ENCODE measurements at places on chromosomes 5 and 9.

- no peak for DNase-seq
Observed at GRCh38 chr9:118701985-118702384, 667.2 kb downstream of the BRINP1 start.

DNA sequence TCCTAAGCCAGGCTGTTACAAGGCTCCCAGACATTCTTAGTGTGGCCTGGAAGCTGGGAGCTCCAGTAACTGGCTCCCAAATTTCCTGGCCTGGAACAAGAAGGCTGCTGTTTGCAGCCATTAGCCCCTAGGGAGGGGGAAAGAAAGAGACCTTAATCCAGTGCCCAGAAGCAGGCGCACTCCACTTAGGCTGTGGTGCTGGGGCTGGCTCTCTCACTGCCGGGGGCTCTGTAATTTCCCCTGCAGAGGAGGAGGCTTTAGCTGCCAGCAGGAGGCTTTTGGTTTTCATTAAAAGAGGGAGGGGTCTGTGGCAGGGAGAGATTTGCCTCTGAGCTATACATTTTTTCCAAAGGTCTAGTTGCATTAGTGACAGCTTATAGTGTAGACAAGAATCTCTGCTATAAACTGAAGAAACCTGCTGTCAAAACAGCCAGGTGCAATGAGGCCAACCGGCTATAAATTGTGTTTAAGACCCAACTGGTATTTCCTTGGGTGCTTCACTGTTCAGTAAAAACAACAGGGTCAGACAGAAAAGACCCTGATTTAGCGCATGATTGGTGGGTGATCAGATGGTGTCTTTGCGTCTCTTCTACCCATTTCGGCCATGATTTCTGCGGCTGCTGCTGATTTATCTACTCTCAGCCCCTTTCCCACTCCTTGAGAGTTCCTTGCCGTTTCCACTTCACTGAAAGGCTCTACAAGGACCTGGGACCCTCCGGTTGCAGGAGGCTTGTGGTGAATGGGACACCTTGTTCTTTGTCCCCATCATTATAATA is 254.6 kb downstream of the AOPEP start:
- no peak for DNase-seq

DNA sequence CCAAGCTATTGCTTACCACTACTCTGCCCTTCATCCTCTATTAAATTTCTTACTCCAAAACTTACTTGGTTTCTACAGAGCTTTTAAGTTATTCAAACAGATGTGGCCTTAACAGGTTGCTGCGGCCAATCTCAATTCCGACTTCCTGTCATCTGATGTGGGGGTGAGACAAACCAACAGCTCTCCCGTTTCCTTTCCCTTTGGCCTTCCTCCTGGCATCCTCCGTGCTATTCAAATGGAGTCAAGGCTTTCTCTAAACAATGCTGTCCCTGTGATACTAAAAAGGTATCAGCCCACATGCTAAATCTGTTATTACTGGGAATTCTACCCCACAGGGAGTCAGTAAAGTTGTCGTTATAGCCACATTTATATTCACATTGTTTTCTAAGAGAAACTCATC is 11.8 kb downstream of the RBM18 start:
- DNase-seq: no peak

GRCh38 chr5:110836851-110837250 is 98.0 kb downstream of the SLC25A46 start:
- no peak for DNase-seq

DNA sequence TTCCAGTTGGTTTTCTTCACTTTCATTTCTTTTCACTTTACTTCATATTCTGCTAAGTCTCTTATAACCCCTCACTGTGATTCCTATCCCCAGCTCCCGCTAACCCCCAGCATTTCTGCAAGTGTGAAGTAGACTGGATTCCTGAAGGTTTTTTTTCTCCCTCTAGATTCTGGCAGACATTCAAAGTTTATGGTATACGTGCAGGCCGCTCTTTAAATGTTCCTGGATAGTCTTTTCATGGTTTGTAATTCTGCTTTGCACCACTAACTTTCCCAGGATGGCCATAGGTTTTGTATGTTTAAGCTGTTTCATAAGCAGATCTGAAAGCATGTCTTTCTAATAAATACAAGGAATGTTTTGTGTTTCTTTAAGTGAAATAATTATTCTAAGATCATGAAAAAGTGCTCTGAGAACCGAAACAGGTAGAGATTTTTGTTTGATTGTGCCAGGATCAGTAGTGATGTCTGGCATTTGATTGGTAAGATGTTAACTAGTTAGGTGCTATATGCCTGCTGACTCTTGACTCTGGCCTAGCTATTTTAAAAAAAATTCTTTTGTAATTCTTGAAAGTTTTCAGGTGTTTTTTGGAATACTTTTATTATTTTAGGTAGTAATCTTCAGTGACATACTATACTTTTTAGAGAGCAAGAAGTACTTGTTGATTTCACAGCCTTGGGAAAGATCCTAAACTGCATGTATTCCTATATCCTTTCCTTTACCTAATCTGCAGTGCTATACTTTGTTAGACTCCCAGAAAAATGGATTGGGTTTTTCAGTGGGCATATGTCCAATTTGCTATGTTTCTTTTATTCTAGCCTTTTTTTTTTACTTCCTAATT is 29.7 kb downstream of the CNOT6 start:
- no peak for DNase-seq

- DNase-seq: no peak
Observed at GRCh38 chr5:38249812-38250211, 8.5 kb upstream of the EGFLAM start.

DNA sequence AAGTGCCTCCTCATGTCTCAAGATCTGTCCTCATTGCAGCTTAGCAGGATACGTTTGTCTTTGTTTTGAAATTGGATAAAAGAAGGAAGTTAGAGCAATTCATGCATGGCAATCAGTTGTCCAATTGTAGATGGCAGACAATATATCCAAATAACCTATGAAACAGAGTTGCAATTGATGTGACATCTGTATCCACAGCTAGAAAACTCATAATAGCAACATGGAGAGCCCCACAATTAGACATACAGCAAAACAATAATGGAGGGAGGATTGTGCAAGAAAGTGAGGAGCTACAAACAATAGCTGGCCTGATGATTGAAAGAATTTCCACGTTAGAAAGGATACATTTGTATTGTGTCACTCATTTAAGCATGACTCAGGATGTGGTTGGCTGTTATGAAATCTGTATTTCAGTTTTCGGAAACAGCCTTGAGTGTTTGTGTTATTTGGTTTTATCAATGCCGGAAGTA is 132.0 kb downstream of the FAM174A start:
- no peak for DNase-seq

DNA sequence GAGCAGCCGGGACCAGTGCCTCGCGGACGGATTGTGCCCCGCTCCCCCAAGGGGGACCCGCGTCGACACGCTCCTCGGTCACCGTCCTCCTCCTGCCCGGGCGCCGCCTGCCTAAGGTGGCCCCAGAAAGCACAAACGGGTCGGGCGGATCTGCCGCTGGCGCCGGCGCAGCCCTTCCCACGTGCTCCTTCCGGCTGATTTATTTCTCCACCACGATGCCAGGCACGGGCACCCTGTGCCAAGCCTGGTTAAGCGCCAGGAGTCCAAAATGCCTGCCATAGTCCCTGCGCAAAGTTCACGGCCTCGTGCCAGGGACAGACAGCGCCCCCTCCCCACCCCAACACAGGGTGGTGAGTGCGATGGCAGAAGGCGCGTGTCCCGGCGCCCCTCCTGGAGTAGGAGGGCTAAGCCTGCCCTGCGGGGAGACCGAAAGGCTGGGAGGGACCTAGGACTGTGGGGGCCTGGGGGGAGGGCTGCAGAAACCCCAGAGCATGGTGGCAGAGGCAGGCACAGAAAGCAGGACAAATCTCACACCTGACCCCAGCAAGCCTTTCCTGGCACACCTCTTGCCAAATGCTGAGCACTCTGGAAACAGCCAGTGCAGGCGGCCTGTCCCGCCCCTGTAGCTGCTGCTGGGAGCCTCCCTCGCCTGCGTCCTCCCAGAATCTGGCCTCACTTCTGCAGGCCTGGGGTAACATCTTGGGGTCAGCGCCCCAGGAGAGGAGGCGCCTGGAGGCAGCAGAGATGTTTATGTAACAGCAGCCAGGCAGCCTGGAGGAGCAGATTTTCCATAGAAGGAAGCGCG is 1.1 kb upstream of the NOTCH1 start:
- peak; percentile 45 for DNase-seq

DNA sequence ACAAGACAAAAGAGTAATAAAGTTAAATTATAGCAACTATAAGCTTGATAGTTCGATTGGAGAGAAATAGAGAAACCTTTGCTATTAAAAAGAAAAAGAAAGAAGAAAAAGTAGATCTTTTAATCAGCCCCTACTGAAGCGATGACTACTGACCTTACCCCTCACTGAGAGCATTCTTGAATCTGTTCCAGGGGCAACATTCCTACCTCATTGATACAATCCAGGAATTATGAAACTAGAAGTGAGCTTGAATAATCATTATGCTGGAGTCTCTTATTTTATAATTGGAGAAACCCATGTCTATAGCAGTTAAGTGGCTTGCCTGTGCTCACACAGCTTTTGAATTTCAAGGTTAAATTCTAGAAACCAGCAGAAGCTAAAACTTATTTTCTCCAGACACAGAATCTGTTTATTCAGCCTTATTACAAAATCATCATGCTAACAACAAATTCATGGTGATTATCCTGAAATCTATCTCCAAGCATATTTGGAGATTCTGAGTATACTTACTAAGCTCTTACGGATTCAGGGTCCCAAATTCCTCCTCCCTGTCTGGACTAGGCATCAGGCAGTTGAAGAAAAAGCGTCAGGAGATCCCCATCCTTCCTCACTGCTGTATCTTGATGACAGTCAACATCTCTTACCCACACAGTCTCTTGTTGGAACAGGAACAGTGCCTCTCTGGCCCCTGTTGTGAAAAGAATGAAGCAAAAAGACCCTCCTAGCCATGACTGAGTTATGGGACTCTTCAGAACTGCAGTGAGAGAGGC is 547.6 kb upstream of the WWC1 start:
- no peak for DNase-seq

DNA sequence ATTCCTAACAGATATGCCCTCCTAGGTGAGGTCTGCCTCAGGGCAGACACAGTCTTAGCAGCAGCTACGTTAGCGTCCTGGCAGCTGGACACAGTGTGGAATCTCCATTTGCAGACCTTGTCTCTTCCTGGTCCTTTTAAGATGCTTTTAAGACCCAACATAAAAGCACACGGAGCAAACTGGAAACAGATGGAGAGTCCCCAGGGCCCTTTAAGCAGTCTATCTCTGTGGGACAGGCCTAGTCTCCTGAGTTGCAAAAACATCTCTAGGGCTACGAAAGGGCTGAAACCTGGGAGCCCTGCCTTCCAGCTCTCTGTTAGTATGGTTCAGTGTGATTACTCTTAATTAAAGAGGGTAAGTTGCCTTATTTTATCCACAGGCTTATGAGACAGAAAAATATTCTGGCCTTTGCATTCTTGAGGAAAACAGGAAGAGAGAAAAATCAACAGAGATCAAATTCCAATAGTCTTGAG is 66.0 kb upstream of the GNA14 start:
- no peak for DNase-seq

DNA sequence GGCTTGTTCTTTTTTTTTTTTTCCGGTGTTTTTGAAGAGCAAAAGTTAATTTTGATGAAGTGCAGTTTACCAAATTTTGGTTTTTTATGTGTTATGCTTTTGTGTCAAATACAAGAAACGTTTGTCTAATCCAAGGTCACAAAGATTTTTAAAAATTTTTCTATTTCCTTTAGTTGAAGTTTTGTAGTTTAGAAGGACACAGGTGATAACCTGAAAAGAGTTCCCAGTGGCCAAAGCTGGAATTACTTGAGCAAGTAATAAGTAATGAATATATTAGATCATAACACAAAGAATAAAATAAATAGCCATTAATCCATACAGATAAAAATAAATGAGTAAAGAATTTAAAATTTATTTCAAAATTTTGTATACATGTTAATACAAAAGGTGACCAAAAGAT is 71.5 kb downstream of the FCHO2 start:
- no peak for DNase-seq

DNA sequence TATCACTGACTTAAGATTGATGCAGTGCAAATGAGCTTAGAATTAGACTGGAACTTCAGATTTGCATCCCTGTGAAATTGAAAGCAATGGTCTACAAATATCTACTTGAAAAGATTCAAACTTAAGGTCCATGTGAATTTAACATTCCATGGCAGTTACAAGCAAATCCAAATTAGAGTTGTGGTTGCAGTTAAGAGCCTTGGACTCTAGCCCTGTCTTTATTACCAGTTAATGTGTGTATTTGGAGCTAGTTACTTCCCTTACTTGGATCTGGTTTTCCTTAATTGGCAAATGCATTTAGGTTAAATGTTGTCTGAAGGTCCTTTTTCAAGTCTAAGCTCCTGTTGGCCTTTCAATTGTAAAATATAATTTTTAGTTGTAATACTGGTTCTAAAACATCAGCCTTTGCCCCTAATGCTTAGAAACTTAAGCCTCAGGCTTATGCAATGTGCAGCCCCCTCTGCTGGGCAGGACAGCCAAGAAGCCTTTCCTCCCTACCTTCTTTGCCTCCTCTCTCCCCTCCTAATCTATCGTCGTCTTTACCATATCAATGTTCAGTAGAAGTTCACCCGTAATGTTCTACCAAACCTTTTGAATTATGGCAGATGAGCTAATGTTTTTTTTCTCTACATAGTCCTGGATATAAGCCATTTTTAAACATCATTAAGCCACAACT is 59.5 kb downstream of the ERMP1 start:
- DNase-seq: no peak

- no peak for DNase-seq
Observed at GRCh38 chr5:14326035-14326903, 183.1 kb downstream of the TRIO start.

DNA sequence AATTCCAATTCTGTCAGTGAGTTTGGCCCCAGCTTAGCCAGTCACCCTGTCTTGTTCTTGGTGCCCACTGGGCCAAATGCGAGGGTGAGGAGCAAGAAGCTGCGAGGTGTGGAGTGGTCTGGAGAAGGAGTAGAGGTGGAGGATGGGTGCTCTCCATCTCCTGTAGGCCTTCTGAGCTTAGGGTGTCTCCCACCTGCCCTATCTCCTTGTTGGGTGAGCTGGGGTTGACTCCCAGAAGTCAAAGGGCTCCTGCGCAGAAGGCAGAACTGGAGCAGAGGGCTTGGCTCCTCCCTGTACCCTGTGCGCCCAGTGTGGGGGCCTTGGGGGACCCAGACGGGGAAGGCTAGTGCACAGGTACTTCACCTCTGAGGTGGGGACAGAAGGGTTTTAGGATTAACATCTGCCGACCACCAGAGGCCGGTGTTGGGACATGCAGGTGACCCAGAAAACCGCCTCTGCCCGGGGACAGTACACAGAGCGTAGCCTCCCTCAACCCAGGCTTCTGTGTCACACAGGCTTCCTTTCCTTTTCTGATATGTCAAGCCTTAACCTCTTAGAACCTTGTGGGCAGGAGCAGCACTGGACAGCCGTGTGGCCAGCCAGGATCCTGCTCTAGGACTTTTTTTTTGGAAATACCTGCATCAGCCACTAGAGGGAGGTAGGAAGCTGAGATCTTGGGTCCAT is 16.9 kb downstream of the IL5 start:
- DNase-seq: peak; percentile 72

- no peak for DNase-seq
Observed at GRCh38 chr9:123343443-123344191, 12.4 kb upstream of the CRB2 start.

DNA sequence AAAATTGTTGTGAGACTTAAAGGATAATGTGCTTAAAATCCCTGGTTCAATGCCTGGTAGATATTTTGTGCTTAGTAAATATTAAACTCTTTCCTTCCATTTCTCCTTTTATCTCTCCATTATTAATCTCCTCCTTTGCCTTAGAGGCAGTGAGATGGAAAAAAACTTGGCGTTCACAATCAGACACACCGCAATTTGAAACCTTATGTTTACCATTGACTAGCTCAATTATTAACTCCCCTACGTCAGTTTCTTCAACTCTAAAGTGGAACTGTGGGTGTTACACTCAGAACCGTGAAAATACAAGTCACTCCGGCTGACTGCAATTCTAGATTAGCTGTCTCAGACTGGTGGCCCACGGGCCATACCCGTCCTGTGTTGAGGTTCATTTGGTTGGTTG is 327.2 kb downstream of the DEPDC1B start:
- no peak for DNase-seq
